ENCODE measurements at places on chromosomes 1 and 21.

- DNase-seq, result no peak
Observed at GRCh38 chr1:15761366-15762128, 3.0 kb downstream of the FBLIM1 start.

GRCh38 chr21:28608646-28609045, 384.0 kb downstream of the LTN1 start:
- no peak for DNase-seq

DNA sequence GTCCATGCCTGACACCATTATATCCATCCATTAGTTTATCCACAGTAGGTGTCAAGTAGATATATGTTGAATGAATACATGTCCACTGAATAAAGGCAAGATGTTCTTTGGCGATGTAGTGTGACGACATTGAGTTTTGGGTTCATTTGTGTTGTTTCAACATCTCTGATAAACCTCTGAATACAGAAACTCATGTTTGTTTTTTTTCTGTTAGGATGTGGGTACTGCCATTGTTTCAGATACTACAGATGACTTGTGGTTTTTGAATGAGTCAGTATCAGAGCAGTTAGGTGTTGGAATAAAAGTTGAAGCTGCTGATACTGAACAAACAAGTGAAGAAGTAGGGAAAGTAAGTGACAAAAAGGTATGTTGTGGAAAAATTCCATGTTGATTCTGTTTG, 28.1 kb downstream of the MDM4 start:
- DNase-seq, result no peak

- DNase-seq, result no peak
Observed at GRCh38 chr1:54163573-54163972, 10.8 kb upstream of the CDCP2 start.

- DNase-seq, result no peak
Observed at GRCh38 chr1:151579436-151580225, 32.2 kb upstream of the SNX27 start.

- DNase-seq, result no peak
Observed at GRCh38 chr1:59520827-59521418, 224.0 kb downstream of the FGGY start.

DNA sequence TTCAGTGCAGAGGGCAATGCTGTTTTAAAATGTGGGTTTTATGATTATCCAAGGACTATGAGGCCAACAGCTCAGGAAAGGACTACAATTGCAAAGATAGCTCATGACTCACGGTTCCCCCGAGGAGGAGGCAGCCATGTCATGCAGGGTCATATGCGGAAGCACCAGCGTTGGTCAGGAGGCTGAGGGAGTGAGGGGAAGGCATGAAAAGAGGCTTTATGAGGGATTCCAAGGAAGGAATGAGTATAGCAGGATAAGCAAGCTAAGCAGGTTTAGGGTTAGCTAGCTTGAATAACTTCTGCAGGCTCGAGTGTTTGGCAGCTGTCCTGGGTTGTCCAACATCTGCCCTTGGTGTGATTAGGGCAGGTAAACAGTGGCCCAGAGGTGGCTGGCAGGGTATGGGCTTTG, 495.1 kb downstream of the SETD4 start:
- no peak for DNase-seq

GRCh38 chr1:159829273-159829634, 2.6 kb downstream of the SLAMF8 start:
- DNase-seq, result no peak

- DNase-seq, result no peak
Observed at GRCh38 chr1:69987881-69988280, 217.5 kb downstream of the LRRC40 start.

GRCh38 chr21:41371685-41372030, 9.8 kb downstream of the MX2 start:
- no peak for DNase-seq

GRCh38 chr1:207853372-207853757, 57.6 kb downstream of the CD34 start:
- DNase-seq, result no peak

DNA sequence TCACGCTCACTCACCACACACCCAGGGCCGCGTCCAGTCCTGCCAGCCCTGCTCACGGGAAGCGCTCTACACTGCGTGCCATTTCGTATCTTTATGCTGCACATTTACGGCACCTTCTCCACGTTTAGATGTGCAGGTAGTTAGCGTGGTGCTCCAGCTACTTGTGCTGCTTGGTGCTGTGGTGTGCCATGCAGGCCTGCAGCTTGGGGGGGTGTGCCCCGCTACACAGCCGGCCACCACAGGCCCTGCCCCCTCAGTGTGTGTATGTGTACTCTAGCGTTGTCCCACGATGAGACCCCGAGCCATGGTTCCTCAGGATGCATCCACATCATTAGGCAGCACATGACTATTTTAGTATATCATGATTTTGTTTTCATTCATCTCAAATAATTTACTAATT, 38.3 kb downstream of the SNAP47 start:
- no peak for DNase-seq

- no peak for DNase-seq
Observed at GRCh38 chr21:29717659-29718058, 222.1 kb downstream of the GRIK1 start.

DNA sequence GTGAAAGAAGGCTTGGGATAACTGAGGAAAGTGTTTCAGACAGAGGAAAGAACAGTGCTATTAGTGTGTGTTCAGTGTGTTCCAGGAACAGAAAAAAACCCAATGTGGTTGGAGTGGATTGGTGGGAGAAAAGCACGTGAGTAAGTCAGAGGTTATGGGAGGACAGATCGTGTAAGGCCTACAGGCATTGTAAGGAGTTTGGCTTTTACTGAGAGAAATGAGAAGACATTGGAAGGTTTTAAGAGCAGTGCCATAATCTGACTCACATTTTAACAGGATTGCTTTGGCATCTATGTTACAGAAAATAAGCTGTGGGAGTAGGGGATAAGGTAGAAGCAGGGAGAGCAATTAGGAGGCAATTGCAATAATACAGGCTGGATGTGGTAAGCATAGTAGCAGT, 4.8 kb downstream of the ARPC5 start:
- no peak for DNase-seq

GRCh38 chr1:87887100-87887499, 558.4 kb downstream of the LMO4 start:
- no peak for DNase-seq

GRCh38 chr1:197913495-197914276, 3.5 kb upstream of the LHX9 start:
- no peak for DNase-seq

DNA sequence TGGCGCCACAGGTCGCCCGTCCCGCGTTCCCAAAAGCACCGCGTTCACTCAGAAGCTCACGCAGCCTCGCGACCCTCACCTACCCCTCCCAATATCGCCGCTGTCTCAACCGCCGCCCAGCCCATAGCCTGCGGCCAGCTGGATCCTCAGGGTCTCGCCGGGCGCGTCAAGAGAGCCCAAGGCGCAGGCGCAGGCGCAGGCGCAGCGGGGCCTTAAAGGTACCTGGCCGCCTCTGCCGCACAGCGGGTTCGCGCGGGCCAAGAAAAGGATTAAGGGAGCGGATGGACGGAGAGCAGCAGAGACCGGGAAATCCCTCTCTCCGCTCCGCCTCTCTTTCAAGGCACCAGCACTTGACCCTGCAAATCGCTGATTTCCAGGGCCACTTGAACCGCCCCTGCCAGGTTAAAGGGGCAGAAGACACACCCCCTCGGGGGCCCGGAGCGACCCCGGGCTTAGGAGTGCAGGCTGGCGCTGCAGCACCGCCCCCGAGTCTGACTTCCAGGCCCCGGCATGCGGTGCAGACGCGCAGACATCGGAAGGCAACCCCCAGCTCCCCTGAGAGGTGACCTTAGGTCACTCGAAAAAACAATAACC, at the start of gene NBPF20:
NBPF20 (minus strand) TSS at position 168 of the 594 bp plus-strand sequence. CDS start 20,331 bp downstream, outside the sequence.
- DNase-seq, result peak; percentile 69

DNA sequence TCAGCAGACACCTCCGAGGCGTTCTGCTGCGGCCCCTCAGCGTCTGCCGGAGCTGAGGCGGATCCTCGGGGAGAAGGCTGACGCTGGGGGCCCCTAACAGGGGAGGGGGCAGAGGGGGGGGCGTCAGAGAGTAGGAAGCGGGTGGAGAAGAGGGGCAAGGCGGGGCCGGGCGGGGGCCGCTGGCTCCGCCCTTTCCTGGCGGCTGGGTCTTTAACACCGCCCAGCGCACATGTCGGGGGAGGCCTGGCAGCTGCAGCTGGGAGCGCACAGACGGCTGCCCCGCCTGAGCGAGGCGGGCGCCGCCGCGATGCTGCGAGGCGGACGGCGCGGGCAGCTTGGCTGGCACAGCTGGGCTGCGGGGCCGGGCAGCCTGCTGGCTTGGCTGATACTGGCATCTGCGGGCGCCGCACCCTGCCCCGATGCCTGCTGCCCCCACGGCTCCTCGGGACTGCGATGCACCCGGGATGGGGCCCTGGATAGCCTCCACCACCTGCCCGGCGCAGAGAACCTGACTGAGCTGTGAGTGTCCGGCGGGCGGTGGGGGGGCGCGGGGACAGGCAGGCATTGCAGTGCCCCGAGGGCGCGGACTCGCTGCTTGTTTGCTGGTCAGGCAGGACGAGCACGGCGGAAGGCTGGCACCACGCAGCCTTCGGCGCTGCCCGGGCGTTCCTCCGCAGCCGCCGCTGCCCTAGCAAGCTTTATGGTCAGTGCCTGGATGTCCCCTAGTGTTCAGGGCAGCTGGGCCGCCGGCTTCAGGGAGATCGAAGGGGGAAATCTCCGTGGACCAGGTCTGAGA, at the start of gene NTRK1:
NTRK1 (plus strand) TSS at position 238 of the 796 bp plus-strand sequence; CDS start at position 308, 70 bp downstream.
- no peak for DNase-seq

GRCh38 chr1:172955161-172955815, 95.5 kb downstream of the TNFSF18 start:
- no peak for DNase-seq

- no peak for DNase-seq
Observed at GRCh38 chr1:197965132-197965840, 48.1 kb downstream of the LHX9 start.

- DNase-seq, result no peak
Observed at GRCh38 chr1:200146100-200146499, 118.6 kb downstream of the NR5A2 start.

GRCh38 chr21:16377120-16377658, 647.4 kb downstream of the USP25 start:
- no peak for DNase-seq

GRCh38 chr1:169624912-169625311, 5.0 kb downstream of the SELP start:
- no peak for DNase-seq

DNA sequence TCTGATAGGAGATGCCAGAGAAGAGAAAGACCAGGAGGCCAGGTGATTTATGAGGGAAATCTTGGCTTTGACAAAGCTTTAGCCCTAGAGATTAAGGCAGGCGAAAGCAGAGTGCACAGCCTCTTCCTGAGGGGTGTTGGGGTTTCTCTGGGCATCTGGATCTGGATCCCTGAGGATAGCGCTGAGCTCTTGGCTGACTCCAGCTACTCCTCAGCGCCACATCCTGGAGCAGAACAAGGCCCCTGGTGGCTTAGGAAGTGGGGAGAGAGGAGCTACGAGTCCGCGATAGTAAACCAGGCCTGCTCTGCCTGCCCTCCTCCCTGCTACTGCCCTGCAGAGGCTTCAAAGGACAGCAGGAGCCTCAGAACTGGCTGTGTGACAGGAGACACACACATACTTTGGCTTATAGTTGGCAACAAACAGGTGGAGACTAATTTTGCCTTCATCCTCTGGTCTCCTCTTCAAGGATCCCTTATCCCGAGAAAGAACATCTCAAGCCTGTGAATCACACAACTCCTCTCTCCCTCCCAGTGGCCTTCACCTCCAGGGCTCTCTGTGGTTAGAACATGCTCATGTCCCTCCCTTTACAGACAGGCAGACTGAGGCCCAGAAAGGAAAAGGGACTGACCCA, 66.9 kb downstream of the TRABD2B start:
- no peak for DNase-seq

GRCh38 chr1:43445606-43446387, 7.9 kb downstream of the HYI start:
- no peak for DNase-seq

- no peak for DNase-seq
Observed at GRCh38 chr1:65172936-65173690, 25.1 kb downstream of the AK4 start.

DNA sequence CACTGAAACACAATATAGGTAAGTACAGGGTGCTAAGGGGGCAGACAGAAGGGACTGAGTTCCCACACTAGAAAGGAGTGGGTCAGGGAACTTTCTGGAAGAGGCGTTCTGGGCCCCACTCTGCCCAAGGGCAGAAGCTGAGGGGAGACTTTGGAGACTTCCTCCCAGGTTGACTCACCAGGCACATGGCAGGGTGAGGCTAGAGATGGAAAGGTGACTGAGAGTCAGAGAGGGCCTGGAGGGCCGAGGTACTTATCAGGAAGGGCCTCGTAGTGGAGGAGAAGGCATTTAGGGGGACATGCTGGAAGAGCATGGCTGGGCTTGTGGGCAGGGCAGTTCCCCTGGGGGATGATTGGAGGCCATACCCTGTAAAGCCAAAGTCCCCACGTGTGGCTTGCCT, 159.9 kb upstream of the JUN start:
- no peak for DNase-seq

DNA sequence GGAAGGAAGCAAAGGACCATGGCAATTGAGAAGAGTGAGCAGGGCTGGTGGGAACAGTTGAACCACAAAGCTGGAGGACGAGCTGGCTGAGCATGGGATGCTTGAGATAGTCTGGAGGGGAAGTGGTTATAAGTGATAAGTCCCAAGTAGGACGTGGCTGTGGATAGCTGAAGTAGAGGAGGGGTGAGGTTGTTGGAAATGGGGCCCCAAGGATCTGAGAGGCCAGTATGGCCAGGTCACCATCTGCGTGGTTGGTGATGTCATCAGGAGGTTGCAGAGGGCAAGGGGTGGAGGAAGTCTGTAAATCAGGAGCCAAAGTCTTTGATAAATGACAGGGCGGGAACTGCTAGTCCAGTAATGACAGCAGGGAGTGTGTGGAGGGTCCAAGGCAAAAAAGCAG, 11.0 kb upstream of the REN start:
- no peak for DNase-seq

DNA sequence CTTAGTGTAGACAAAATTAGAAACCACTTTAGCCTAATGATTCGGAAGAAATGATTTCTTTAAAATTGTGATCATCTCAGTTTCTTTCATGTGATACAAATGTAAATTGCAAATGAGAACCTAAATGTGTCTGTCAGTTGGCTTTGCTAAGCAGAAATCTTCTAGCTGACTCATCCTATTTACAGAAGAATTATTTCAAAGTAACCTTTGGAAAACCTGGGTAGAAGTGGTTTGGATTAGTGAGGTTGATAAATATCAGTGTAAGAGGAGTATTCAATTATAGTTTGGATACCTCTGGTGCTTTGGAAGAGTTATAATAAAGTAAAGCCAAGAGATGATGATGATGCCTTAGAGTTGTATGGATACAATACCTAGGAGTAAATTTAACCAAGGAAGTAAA, 37.4 kb downstream of the CC2D1B start:
- no peak for DNase-seq

Data from LoVo (cell line).